ENCODE measurements at places on chromosomes 3 and 15. TPM values are rescaled to one million over a fixed set of nuclear protein-coding genes. Genes with fewer than 3 reads are reported as not detected.

DNA sequence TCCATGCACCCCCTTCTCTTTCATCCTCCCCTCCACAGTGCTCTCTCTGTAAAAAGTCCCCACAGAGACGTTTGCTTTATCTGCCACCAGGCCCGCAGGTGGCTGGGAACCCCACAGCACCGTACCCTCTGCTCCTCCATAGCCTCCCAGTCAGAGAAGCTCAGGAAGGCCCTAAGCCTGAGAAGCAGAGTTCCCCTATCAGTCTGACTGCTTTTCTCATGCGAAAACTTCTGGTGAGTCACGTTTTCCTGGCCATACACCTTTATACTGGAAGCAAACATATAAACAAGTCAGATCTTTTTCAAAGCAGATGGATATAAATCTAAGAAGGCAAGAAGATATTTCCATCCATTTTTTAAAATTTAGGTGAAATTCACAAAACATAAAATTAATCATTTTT, 51.5 kb upstream of the MEF2A start:
- DNase-seq, result no peak

DNA sequence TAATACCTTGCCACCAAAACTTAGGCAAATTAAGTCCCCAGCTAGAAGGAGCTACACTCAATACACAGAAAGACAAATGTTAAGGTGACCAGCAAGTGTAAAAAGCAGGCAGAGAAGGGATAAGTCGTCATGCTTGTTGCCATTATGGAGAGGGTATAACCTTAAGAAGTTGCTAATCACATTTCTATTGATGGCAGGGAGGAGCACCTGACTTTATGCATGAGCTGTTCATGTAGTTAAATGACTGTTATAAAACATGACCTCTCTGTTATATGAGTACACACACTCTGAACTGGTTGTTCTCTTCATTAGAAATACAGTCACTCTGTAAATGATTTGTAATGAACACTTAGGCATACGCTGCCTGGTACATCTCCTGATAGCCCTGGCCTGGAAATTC, 6.6 kb upstream of the CCNL1 start:
- DNase-seq, result no peak

- DNase-seq, result no peak
Measured at GRCh38 chr3:15345608-15346137, 13.3 kb upstream of the SH3BP5 start.

- DNase-seq, result no peak
Measured at GRCh38 chr3:186307594-186308221, 54.3 kb downstream of the DGKG start.

DNA sequence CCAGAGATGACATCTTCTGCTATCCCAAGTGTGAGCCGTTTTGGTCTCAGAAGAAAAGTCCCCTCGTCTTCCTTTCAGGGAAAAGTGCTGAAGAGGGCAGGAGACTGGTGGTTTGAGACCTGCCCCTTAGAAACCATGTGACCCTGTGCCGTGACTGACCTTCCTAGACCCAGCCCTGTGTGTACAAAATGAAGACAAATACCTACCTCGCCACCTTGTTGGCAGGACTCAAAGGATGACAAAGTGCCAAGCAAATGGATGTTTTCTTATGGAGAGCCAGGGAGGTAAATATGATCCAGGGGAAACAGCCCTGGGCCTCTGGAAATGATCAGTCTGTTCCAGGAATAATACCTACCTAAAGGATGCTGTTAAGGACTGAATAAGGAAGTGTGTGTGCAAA, 41.3 kb downstream of the FAM174B start:
- DNase-seq, result no peak

DNA sequence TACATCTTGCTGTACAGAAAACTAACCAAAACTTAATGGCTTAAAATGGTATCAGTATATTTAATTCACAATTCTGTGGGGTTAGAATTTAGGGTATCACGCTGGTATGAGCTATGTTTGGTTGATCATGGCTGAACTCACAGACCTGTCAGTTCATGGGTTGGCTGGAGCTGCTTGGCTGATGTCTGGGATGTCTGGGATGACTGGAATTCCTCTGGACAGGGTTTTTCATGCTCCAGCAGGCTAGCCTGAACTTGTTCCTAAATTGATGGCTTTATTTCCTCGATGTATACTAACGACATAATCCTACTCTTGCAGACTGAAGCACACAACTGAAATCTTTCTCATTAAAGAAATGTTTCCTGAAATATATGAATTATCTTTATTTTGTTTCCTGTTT, 338.9 kb upstream of the GBE1 start:
- DNase-seq, result no peak

- no peak for DNase-seq
Measured at GRCh38 chr3:30962084-30962483, 67.6 kb upstream of the GADL1 start.

The SYNM gene
- 11.9 TPM for total RNA-seq

DNA sequence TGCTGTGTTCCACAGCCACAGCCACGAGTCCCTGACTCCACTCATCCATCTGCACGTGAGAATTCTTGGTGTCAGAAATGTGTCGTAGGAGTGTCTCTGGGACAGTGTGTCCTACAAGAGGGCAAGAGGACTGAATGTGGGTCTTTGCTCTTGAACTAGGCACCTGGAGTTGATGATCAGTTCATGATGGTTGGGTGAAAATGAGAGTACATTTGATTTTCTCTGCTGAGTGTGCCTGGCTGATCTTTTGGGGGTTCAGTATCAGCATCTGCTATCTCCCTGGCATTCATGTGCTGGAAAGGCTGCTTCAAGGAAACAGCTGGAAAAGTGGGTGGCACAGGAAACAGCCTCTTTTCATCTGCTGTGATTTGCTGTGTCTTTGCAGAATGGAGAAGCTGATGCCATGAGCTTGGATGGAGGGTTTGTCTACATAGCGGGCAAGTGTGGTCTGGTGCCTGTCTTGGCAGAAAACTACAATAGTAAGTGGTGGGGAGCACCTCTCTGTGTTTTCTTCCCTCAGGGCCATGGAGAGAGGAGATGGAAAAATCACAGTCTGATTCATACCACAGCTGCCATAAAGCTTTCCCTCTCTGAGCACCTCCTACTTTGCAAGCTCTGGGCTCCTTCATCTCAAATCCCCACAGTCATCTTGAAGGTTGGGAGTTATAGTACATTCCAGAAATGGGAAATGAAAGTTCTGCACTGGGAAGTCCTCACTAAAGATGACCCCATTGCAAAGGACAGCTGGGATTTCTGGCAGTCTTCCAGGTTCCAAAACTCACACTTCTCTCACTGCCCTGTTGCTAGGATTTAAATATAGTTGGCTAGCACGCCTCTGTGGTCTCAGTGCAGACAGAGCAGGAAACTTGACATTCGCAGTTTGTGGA, 17.8 kb downstream of the TF start:
- no peak for DNase-seq

- no peak for DNase-seq
Measured at GRCh38 chr3:27431116-27431515, 53.1 kb downstream of the SLC4A7 start.

DNA sequence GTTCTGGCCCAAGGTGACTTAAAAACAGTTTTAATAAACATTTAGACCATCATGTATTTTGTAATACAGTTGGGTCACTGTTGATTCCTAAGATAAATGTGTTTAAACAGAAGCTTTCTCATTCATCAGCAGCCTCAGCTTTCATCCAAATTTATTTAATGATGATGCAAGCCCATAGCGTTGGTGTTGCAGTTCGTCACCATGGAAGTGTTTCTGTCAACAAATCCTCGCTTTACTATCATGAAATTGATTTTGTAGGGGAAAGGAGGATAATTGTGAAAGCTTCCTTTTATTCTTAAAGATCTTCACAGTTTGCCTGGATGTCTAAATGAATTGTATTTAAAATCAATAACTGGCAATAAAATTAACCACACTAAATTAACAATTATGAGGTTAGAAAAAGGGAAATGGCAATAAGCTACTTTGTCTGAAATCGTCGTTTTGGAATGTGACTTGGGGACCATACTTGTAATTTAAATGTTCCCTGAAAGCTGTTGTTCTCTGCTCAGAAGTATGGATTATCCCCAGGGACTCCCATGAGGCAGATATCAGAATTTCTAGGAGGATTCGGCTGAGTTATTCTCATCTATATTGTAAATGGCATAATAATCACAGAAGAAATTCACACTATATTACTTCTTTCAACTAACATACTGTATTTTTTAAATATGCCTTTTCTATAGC, 29.0 kb downstream of the CMSS1 start:
- DNase-seq, result no peak

GRCh38 chr3:32026593-32026992, 45.0 kb downstream of the ZNF860 start:
- DNase-seq, result no peak

GRCh38 chr3:16406166-16406565, 107.3 kb downstream of the RFTN1 start:
- DNase-seq, result no peak

- DNase-seq, result no peak
Measured at GRCh38 chr3:39327053-39327745, 2.3 kb upstream of the CCR8 start.

DNA sequence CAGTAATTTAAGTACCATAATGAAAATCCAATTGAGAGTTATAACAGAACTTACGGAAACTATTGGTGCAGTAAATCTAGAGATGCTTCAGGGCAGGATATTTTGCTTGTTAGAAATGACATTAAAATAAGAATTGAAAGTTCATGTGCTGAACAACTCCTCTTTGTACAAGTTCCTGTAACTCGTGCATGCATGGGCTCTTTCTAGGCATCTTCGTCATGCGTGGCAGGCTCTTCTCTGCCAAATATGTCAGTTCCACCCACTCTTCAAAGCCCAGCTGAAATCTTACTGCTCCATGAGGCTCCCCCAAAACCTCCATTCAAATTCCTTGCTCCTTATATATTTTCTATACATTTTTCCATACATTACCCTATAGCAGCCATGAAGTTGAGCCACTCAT, 48.7 kb downstream of the FBN1 start:
- DNase-seq, result no peak

GRCh38 chr3:137047240-137047639, 89.5 kb downstream of the IL20RB start:
- no peak for DNase-seq

GRCh38 chr3:53185761-53186465, 24.9 kb downstream of the PRKCD start:
- DNase-seq, result no peak

GRCh38 chr15:67741308-67741707, 84.0 kb upstream of the SKOR1 start:
- DNase-seq, result no peak

The MST1R gene
- total RNA-seq, result 1.4 TPM

GRCh38 chr3:149247929-149248691, 26.5 kb upstream of the CP start:
- DNase-seq, result no peak

- no peak for DNase-seq
Measured at GRCh38 chr3:149955449-149955848, 15.2 kb downstream of the PFN2 start.

The CPNE9 gene
- total RNA-seq, result 4.4 TPM

DNA sequence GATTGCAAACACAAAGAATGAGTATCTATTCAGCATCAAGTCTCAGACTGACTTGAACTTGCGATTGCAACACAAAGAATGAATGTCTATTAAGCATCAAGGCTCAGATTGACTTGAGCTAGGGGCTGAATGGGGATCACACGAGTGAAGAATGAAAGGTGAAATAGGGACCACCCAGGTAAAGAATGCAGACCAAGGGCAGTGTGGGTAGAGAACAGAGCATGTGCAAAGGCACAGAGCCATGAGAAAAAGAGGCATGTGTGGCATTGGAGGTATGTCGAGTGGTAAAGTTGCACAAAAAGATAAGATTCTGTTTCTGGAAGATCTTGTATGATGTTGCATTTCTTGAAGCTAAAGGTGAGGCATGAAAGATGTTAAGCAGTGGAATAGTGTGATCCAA, 119.4 kb upstream of the GPR149 start:
- DNase-seq, result no peak

The OSTN gene
- total RNA-seq, result 0.54 TPM

- no peak for DNase-seq
Measured at GRCh38 chr3:133208184-133208583, 170.0 kb downstream of the TMEM108 start.

The ISLR gene
- 41.0 TPM for total RNA-seq

DNA sequence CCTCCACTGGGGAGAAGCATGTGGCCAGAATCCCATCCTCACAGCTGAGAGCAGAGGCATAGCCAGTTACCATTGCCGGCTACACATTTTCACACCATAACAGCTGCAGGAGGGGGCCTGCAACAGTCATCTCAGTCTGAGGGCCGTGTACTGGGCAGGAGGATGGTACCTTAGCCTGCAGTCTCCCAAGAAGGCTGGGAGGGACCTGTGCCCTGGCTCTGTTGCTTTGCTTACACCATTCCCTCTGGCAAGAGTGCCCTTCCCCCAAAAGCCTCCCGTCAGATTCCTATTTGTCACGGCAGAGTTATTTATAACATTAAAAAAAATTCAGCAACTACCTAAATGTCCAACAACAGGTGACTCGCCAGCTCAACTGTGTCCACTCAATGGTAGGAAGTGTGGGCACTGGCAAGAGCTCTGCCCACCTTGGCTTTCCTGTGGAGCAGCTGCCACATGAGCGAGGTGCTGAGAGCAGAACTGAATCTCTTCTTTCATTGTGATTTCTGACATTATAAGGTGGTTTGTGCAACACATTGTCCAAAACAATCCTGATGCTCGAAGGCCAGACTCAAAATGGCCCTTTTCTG, 4.4 kb downstream of the CAMKV start:
- DNase-seq, result no peak

The PPARG gene
- total RNA-seq, result 2.7 TPM

The ITIH1 gene
- total RNA-seq, result 0.18 TPM

DNA sequence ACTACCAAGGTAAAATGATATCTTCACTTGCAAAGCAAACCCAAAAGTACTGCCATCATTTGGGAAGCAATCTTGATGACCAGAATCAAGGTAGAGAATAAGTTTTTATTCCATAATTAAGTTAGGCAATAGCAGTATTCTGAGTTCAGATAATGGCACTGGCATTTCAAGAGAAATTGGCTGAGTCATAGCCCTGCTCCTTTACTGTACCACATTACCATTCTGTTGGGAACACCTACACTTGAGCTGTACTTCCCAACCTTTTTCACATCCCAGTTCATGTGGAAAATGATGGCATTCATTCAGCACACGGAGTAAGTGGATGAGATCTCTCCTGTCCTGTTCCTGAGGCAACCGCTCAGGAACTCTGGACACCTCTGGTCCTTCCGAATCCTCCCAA, 311.6 kb upstream of the TPRG1 start:
- DNase-seq, result no peak

The IL12A gene
- 1.1 TPM for total RNA-seq

- peak; percentile 38 for DNase-seq
Measured at GRCh38 chr15:26661748-26662147, 111.1 kb downstream of the GABRB3 start.

The IL17RE gene
- total RNA-seq, result 0.18 TPM

- DNase-seq, result no peak
Measured at GRCh38 chr3:175826759-175827158, 967.6 kb downstream of the NAALADL2 start.

The CHRNB4 gene
- total RNA-seq, result 3.1 TPM

The ARGFX gene
- total RNA-seq, result not detected

DNA sequence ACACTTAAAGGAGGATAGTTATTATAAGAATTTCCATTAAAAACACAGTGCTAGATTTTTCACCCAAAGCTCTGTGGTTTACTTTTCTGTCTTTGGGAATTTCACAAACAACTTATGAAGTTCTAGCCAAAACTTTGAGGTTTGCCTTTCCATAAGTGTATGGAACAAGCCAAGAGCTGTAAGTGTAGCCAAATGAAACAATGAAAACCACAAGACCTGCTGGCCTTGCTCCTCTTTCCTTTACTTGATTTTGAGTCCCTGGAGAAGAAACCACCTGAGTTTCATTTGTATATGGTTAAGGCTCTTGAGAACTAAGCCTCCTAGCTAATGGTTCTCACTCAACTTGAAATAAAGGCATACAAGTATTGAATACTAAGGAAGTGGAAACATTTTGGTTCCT, 365.3 kb upstream of the EPHA3 start:
- no peak for DNase-seq

The IMPDH2 gene
- 134 TPM for total RNA-seq

Data from cerebellum (tissue), 4 donors.